AG09309 (cell line): ENCODE measurements at places on chromosomes 1 and 21.

DNA sequence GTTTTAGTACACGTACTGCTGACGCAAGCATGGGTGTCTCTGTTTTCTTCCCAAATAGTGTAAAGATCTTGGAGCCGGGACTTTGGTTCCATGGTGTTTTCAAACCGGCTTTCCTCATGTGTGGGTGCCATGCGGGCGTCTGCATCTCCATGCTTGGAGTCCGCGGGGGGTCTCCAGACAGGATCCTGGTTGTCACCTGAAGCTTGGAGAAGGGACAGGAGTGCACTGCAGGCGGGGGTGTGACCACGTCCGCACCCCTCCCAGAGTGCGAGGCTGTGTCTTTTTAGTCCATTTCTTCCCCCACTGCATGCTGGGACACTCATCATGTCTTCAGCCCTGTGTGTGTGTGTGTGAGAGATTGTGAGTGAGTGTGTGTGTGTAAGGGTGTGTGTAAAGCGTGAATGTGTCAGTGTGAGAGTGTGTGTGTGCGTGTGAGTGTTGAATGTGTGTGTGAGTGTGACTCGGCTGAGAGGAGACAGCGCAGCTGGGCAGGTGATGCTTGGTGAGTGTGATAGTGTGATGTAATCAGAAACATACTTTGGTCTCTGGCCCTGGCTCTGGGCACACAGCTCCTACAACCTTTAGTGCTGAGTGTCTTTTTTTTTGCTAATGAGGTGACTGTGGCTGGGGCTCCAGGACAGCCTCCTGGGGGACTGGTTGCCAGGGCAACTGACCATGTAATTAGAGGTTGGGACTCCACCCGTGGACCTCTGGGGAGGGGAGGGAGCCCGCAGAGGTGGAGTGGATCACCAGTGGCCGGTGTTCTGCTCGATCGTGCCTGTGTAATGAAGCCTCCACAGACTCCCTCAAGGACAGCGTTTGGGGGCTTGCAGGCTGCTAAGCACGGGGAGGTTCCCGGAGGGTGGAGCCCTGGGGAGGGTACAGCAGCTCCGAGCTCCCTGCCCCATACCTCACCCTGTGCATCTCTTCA, 55.1 kb downstream of the AGPAT3 start:
- no peak for DNase-seq

- DNase-seq = no peak
Observed at GRCh38 chr1:244388961-244389360, 62.7 kb downstream of the ADSS2 start.

DNA sequence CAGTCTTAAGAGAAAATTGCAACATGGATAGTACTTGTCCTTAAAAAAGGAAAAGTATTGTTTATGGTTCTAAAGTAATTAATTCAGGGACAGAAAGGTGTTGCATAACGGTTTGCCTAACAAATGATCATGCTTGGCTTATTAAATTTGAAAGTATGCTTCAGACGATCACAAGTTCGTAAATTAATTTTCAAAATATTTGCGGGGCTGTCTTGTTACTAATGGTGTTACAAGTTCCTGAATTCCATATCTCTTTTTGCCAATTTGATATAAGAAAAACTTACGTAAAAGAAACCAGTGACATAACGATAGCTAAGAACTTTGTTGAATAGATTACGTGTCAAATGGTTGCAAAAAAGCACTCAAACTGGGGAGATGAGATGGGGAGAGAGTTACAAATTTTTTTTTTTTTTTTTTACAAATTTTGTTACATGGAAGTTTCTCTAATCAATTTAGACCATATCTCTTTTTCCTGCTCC, 1.3 kb downstream of the AGO3 start:
- DNase-seq = no peak

DNA sequence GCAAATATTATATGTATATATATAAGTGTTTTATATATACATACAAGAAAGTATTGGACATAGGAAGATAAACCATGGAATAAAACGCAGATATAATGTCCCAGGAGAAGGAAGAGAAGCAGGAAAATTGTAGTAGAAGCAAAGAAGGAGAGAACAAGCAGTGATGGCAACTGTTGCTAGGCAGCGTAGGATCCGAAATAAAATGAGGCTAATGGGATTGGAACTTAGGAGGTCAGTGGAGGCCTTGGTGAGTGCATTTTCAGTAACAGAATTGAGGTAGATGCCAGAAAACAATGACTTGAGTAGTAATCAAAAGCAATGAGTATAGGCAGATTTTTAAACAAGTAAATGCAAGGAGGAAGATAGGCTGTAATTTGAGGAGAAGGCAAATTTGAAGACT, 265.8 kb downstream of the LRRC7 start:
- DNase-seq = no peak

DNA sequence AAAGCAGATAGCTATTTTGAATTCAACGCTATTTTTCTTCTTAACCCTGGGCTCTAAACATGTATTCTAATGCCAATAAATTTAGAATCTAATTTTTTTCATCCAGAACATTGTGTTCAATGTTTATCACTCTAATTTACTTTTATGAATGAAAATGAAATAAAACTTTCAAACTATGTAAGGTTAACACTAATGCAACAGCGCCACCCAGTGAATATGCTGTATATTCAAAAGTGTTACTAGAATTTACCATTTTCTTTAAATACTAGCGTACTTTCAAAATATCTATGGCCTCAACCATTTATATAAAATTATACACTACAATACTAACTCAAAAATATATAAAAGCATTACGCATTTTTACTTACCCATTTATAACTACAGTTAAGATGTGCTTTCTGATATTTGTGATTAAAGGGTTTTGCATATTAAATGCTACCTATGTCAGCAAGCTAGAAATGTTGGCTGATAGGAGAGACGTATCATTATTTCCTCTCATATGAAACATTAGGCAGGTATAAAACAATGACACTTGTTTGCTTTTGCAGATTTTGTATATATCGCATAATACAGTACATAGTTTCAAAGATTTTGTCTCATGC, 5.9 kb upstream of the NUF2 start:
- peak; percentile 11 for DNase-seq

GRCh38 chr1:51168266-51168845, 66.3 kb downstream of the C1orf185 start:
- no peak for DNase-seq

GRCh38 chr1:95916616-95917015, 682.6 kb downstream of the RWDD3 start:
- DNase-seq = no peak

DNA sequence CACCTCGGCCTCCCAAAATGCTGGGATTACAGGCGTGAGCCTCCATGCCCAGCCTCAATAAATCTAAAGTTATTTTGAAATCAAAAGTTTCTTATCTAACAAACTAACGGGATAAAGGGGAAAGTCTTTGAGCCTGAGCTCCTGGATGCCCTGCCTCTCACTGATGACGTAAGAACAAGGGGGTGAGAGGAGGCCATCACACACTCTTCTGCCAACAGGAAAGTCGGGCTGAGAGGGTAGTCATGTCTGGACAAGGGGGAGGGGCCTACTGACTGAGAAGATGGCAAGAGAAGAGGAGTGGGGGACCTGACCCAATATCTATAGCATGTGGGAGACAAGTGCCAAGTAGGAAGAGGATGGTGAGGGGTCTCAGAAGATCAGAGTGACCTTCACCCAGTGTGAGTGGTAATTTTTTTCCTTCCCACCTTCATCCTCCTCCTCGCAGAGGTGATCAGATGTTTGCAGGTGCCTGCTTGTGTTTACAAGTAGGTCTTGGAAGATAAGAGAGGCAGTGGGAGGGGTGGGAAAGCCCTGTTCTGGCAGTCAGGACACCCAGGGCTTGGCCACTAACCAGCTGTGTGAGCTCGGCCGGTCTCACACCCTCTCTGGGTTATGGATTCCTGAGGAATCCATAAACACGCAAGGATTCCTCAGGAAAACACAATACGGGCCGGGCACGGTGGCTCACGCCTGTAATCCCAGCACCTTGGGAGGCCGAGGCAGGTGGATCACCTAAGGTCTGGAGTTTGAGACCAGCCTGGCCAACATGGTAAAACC, 9.6 kb downstream of the UQCRHL start:
- no peak for DNase-seq

GRCh38 chr1:159171254-159171687, at the start of gene CADM3:
Gene CADM3, plus strand, starts transcription at chr1:159171615. Its CDS starts 151 bp downstream, at chr1:159171766.
- no peak for DNase-seq

DNA sequence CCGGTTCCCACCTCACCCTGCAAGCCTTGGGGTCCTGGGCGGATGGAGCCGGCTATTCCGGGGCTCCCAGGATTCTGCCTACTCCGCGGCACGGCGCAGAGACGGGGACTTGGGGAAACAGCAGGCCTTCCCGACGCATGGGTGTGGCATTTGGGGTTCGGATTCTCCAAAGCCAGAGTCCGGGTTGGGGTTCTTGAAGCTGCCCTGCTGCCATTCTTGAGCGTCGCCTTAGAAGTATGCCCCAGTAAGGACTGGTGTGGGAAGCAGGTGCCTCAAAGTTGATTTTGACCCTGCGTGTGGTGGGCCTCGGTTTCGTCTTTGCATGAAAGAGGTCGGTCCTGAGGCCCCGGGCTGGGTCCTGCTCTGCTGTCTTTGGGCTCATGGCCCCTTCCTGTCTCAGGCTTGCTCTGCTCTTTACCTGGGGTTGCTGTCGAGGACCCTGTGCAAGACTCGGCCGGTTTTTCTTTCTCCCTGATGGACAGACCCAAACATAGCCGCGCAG, 696 bp downstream of the GUK1 start:
- no peak for DNase-seq

- no peak for DNase-seq
Observed at GRCh38 chr1:117327011-117327410, 40.2 kb upstream of the MAN1A2 start.

- no peak for DNase-seq
Observed at GRCh38 chr1:24186993-24187790, at the start of gene IFNLR1. Gene IFNLR1, minus strand, starts transcription at chr1:24187289. Its CDS starts 41 bp downstream, at chr1:24187248.

DNA sequence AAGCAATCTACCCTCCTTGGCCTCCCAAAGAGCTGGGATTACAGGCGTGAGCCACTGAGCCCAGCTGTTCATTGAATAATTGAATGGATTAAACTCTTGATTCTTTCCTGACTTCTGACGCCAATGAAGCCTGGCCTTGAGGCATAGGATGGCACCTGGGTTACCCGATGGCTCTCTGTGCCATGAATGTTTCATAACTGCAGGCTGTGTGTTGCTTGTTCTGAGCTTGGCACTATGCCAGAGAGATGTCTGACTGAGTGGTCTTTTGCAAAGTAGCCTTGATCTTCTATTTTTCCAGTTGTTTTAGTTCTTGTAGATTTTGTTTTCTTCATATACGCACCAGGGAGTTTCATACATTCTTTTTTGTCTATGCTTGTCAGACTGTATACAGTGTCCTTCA, 38.5 kb upstream of the AK4 start:
- DNase-seq = no peak

DNA sequence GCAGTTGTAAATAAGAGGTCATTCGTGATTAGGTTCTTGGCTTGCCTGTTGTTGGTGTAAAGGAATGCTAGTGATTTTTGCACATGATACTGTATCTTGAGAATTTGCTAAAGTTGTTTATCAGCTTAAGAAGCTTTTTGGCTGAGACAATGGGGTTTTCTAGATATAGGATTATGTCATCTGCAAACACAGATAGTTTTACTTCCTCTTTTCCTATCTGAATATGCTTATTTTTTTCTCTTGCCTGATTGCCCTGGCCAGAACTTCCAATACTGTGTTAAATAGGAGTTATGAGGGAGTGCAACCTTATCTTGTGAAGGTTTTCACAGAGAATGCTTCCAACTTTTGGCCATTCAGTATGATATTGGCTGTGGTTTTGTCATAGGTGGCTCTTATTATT, 576.1 kb upstream of the RGS18 start:
- no peak for DNase-seq

GRCh38 chr1:193538003-193538354, 351.6 kb upstream of the B3GALT2 start:
- DNase-seq = no peak

GRCh38 chr1:61951731-61952580, 209.7 kb downstream of the PATJ start:
- peak; percentile 13 for DNase-seq

DNA sequence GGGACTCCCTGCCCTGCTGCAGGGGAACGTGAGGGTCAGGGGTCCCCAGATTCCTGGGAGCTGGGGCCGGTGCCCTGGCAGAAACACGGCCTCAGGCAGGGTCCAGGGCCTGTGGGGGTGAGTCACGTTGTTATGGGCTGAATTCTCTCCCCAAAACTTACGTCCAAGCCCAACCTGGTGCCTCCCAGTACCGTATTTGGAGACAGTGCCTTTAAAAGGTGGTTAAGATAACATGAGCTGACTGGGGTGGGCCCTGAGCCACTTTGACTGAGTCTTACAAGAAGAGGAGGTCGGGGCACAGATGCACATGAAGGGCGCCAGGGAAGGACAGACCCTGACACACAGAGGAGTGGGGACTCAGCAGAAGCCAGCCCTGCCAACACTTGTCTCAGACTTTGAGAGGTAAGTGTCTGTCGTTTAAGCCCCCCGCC, 99.9 kb downstream of the WDR4 start:
- no peak for DNase-seq

DNA sequence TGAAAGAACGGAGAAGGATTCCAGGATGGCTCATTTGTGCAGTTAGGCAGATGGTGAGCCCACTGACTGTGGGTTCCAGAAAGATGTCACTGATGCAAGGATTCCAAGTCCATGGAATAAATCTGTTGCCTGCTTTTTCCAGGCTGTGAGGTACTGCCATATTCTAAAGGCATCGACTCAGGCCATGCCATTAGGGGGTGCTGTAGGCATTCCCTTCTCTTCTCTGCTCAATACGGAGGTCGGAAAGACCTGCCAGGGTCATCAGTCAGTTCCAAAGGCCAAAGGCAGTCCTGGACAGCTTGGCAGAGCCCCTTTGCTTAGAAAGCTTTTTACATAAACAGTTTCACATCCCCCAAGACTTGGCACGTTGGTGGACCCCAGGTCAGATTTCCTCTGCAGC, 31.7 kb upstream of the TMEM125 start:
- DNase-seq = no peak

DNA sequence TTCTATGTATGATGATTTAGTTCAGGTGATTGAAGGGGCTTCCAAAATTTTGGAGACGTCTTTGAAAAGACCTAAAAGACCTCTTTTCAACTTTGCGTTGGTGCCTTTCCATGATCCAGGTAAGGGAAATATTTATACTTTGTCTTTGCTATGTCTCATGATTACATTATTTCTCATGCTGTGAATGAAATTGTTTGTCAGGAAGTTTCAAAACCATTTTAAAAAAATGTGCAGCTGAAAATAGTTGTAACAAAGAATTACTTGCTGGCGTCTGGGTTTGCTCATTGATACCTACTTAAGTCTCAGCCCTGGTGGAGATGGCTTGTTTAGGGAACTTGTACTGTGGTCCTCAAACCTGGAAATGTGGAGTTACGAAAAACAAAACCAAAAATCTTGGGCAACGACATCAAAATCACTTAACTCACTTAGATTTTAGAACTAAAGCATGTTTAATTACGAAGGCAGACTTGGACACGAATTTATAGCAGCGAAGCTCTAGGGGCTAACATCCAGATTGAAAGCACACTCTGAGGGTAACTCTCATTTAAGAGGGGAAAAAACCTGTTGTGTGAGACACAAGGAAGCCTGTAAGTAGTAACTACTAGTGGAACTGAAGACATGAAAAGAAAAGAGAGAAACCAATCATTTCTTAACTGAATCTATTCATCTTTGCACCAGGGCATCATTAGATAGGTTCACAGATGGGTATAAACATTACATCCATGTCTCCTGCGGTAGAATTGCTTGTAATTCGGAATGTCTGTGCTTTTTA, 924 bp downstream of the HMCN1 start:
- no peak for DNase-seq

GRCh38 chr1:169346036-169346589, 21.5 kb downstream of the NME7 start:
- no peak for DNase-seq

GRCh38 chr1:21262293-21263051, 27.8 kb downstream of the ECE1 start:
- peak; percentile 52 for DNase-seq
